ENCODE measurements at places on chromosomes 3 and 15.

DNA sequence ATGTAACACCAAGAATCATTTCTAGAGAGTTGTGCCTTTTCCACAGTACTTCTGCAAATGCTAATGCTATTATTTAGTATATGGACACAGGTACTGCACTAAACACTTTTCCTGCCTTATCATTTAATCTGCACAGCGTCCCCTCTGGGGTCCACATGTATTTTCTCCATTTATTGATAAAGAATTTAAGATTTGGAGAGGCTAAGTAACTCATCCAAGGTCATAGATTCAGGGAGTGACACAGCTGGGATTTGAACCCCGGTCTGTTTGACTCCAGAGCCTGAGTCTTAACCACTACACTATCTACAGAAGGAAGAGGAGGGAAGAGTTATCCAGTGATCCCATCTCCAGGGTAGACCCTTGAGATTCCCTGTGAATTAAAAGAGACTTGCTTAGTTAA lies 24.9 kb upstream of the TPRG1 start:
- DNase-seq = no peak

GRCh38 chr15:73599934-73600333 lies 33.3 kb downstream of the NPTN start:
- no peak for DNase-seq

DNA sequence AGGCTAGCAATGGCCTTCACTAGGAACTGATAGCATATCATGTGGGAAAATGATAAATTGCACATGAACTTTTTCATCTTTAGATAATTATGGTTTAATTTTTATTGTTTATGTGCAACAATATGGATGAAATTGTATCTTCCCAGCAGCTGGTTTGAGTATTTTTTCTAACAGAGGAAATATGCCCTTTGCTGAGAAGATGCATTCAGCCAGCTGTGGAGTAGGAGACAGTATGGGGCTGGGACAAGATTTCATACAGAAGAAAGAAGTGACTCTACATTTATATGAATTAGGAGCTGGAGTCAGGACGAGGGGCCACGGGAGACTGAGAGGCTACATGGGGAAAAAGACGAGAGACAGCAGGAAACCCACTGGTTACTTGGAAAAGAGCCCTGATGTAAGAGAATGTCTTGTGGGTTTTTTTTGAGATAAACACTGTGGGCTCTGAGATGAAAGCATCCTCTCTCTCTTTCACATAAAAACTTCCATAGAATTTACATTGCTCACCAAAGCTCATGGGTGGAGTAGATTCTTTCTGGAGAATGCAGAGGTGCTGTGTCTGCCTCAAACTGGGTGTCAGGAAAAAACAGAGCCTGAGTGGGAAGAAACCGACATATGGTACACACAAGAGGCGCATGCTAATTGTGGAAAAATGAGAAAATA lies 115.2 kb upstream of the PDZRN3 start:
- DNase-seq = no peak

- no peak for DNase-seq
These were observed 351 bp downstream of the INSYN1 start for GRCh38 chr15:73752806-73753193.

DNA sequence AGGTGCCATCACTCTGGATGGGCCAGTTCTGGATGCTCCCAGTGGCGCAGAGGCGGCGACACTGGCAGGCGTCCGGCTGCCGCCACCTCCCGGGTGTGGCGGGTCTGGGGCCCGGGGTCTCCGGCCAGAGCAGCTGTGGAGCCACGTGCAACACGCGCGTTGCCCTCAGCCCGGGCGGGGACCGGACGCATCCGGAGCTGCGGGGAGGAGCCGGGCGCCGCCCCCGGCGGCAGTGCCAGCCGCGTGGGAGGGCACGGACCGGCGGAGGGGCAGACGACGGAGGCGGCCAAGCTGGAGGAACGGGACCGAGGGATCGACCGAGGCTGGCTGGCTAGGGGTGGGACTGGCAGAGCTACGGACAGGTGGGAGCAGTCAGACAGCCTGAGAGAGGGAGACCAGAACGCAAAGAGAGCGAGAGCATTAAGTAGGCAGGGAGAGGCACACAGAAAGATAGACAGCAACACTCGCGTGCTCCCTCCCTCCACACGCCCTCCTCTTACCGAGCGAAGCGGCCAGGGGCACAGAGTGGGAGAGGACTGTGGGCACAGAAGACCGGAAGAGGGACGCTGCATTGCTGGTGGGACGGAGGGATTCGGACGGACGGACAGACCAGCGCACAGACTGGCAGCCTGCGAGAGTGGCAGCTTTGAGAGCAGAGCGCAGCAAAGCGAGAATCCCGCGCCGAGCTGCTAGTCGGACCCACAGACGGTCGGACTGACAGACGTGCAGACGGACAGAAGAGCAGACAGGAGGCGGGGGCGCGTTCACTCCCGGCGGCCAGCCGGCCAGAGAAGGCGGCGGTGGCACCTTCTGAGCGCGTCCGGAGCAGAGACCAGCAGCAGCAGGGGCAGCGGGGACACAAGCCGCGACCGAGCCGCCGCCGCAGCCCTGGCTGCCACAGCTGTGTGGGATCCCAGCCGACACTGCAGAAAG lies at the start of gene ARPP21:
Gene ARPP21 (plus strand): TSS at position 272 of the 933 bp plus-strand sequence. CDS start 42,227 bp downstream, outside the sequence.
- DNase-seq = no peak

DNA sequence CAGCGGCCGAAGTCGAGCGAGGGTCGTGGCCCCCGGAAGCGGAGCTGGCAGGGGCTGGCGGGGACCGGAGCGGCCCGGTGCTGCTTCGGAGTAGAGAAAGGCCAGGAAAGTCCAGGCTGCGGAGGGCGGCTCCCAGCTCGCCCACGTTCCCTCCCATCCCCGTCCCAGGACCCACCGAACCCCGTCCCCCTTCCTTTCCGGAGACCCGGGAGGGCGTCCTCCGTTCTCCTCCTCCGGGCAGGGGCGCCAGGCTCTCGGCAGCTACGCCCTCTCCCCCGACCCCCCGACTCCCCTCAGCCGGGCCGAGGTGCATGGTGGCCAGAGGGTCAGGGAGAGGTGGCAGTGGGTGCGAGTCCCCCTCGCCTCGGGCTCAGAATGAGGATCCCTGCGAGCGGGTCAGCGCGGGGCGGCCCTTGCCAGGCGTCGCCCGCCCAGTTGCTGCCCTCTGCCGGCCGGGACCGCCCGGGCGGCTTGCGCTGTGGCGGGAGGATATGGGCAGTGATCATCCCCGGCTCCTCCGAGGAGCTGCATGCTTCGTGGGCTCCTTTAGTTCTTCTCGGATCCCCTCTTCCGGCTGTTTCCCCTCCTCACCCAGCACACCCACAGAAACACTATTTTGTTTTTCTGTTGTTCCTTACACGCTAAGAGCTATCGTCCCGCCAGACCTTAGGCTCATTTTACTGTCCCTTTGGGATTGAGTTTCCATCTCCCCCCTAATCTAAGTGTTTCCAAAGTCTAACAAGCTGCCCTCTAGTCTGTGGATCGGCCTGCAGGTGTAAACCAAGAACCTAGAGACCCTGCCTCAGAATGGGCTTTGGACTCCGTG lies 744 bp upstream of the ALDH1A2 start:
- DNase-seq = no peak

DNA sequence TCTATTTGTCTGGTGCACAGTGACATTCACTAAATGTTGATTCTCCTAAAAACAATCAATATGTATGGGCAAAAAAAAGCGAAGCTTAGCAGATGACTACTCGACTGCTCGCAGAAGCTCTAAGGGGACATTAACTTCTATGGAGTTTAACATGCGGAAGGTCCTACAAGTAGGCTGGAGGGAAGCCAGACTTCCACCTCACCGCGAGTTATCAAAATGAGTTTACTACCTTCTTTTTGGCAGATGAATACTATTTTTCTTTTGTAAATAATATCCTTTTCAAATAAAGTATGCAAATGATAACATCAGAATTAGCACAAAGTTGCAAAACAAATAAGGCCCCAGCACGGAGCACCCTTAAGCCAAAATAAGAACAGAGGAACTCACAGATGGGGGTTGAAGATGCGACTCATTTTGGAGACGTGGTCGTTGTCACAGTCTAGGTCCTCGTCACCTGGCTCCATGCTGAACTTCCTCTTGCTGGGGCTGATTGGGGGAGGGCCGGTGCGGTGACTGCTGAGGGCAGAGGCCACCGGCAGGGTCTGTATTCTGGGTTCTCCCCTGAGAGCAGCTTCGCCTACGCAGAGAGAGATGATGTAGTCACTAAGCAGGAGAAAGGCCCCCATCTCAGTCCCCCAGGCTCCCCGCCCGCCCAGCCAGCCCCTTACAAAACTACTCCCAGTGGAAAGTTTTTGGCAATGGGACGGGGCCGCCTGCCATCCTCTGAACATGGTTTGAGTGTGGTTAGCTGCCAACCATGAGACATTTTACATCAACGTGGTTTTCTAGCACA lies 42.1 kb downstream of the VGLL4 start:
- DNase-seq = no peak

DNA sequence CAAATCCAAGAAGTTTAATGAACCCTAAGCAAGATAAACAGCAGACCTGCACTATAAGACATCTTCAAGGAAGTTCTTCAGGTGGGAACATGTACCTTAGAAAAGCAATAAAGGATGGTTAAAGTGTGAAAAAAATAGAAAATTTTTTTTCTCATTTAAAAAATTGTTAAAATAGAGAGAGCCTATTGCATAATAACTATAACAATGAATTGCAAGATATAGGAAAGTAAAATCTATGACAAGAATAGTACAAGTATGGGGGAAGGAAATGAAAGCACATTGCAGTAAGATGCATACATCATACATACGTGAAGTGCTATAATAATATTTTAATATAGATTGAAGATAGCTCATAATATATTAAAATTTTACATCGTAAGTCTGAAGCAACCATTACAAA lies 310.1 kb upstream of the KCNMB2 start:
- no peak for DNase-seq

DNA sequence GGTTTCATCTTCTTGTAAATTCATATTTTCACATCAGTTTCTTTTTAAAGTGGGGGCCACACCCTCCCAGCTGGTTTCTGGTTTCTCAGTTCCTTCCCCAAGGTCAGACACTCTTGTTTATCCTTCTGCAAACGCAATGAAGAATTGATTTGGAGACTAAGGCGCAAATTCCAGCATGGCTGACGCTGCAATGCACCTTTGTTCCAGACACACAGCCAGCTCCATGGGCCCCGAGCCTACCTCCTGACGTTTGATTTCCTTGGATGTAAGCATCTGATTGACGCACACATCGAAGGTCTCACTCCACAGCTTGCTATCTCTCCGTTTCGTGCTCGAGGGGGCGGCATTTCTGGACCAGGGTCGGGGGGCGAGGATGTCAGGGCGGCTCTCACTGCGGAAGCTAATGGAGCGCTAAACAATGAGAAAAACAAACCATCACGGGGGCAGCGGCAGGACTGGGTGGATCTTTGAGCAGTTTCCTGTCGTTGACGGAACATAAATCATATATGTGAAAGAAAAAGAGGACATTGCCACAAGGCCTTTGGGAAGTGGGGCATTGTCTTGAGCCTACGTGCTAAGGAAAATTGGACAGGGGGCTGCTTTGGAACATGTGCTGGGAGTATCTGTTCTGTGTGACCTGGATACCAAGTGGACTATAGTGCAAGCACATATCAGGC lies 46.9 kb downstream of the ARHGEF3 start:
- no peak for DNase-seq

GRCh38 chr15:53588773-53589172 lies 170.7 kb downstream of the WDR72 start:
- no peak for DNase-seq

GRCh38 chr3:44833394-44833793 lies 28.3 kb upstream of the TMEM42 start:
- DNase-seq = no peak

DNA sequence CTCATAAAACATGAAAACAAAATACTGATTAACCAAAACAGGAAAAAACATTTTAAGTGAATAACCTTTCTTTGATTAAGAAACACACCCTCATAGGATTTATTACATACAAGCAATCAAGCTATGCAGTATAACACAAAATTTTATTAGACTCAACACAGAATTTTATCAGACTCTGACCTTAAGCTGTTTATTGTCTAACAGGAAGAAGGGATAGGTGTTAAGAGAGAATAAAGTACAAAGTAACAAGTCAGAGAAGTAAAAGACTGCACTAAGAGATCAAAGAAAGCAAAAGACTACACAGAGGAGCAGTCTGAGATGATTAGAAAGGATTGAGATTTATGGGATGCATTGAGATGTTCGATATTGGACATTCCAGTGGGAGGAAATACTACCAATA lies 37.6 kb downstream of the ICE2 start:
- no peak for DNase-seq

DNA sequence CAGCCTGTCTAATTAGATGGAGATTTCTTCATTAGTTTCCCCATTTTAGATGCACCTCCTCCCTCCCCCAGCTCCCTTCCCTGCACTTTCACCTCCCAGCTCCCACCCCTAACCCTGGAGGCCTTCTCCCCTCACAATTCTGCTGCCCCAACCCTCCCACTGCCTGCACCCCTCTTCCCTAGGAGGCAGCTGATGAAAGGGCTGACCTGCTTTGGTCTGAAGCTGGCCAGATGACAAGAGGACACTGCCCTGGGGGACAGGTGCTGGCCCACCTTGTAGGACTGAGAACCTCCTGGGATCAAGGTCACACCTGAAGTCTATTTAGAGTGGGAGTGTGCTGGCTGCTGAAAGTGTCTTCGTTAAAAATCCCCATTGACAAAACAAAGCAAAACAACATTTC lies 259.4 kb downstream of the TLE3 start:
- DNase-seq = no peak

- DNase-seq = no peak
These were observed 20.2 kb downstream of the ADGRG7 start for GRCh38 chr3:100629421-100630127.

DNA sequence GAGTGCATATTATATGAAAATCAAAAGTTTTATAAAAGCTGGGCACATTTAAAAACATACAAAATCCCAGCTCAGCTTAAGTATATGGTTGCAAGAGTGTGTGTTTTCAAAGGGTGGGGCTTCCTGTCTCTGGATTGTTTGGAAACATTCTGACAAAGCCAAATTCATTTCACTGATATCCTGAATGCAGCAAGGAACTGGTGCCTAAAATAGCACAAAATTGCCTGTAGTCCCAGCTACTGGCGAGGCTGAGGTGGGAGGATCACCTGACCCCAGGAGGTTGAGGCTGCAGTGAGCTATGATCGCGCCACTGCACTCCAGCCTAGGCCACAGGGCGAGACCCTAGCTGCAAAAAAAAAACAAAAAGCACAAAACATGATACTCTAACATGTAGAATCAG lies 13.0 kb upstream of the TJP1 start:
- DNase-seq = no peak

- peak; percentile 77 for DNase-seq
These were observed 16.7 kb upstream of the CMTM7 start for GRCh38 chr3:32374788-32375595.

- DNase-seq = no peak
These were observed 26.3 kb downstream of the CDIN1 start for GRCh38 chr15:36605604-36606263.

- no peak for DNase-seq
These were observed 149.7 kb upstream of the CDIN1 start for GRCh38 chr15:36429707-36430106.

GRCh38 chr3:169610888-169611291 lies 52.6 kb downstream of the MECOM start:
- no peak for DNase-seq

DNA sequence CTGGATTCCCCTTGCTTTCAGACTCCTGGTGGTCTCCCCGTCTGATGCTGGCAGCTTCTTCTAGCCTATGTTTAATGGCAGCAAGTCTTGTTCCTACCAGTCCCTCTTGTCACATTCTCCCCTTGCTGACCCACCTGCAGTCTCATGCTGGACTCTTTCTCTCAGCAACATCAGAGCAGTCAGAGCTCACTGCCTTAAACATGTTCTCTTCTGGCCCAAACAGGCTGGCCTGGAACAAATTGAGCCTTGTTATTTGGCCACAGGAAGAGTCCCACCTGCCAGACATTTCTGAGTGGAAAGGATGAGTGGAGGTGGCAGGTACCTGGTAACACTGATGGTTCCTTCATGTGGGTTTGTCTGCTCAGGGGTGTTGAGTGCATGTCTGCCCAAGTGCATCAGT lies 59.2 kb upstream of the APEH start:
- DNase-seq = no peak

- DNase-seq = no peak
These were observed 533.5 kb downstream of the NAALADL2 start for GRCh38 chr3:175392653-175393052.

Data from AML-193 (cell line).